Naive thymus-derived CD4-positive, alpha-beta T cell (primary cell): ENCODE measurements at places on chromosomes 13 and 19. TPM values are rescaled to one million over a fixed set of nuclear protein-coding genes. Genes with fewer than 3 reads are reported as not detected.

The SOX21 gene
- not detected for total RNA-seq

The PHF11 gene
- total RNA-seq, result 96.0 TPM

The PRR20E gene
- total RNA-seq, result not detected

The ZNF835 gene
- 5.5 TPM for total RNA-seq

The CADM4 gene
- total RNA-seq, result 0.66 TPM

The MARCHF2 gene
- total RNA-seq, result 18.0 and 18.2 TPM in 2 replicates

The IGFL1 gene
- total RNA-seq, result not detected

The CEACAM8 gene
- total RNA-seq, result 0.59 TPM

The MAMSTR gene
- total RNA-seq, result 0.81 TPM

The C19orf33 gene
- total RNA-seq, result not detected

The CEACAM1 gene
- 46.6 and 52.3 TPM in 2 replicates for total RNA-seq

The POU2F2 gene
- total RNA-seq, result 31.5 TPM

The DCLK1 gene
- not detected for total RNA-seq

The PABPC3 gene
- total RNA-seq, result 0.21 TPM

The C1QTNF9 gene
- not detected in 2 replicates for total RNA-seq

The ZNF98 gene
- total RNA-seq, result not detected

The ZNF471 gene
- 2.3 TPM for total RNA-seq

The KLHL1 gene
- total RNA-seq, result not detected

The GIPR gene
- total RNA-seq, result 5.2 and 5.3 TPM in 2 replicates

The BEST2 gene
- total RNA-seq, result not detected

The ZNF66 gene
- total RNA-seq, result 18.5 TPM

The SIRT2 gene
- 47.2 and 54.0 TPM in 2 replicates for total RNA-seq
